ENCODE measurements at places on chromosomes 6 and 20.

DNA sequence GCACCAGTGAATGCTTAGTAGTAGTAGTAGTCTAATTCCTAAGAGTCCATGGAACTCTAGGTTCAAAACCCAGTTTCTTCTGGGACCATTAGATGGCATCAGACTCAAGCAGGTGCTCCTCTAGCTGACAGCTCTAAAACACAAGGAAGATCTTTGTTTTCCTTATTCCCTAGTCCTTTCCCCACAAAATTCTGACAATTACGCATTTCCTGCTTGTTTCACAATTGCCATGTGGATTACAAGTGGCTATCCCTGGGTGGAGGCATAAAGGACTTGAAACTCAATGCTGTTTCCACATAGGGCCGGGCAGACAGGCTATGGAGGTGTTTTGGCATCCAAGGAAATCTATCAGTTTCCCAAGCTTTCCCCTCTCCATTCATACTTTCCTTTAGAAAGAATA lies 9.2 kb upstream of the HLA-DOB start:
- no peak for DNase-seq

DNA sequence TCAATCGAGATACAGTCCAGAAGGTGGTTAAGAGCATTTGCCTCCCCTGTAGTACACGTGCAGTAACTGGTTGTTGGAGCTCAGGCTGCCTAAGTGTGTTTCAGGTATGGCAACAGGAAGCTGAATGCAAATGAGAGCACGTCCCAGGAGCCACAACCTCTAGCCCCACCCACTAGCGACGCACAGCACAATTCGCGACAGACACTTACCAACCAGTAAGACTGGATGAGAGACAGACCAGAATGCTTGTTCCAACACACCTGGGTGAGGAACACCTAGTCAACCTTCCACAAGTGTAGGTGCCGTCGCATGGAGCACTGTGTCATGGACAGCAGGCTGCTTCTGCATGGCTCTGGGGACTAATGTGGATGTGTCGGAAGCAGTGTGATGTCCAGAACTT lies 7.2 kb upstream of the SERPINB1 start:
- no peak for DNase-seq

GRCh38 chr6:30206799-30207618 lies 6.2 kb downstream of the TRIM26 start:
- peak; percentile 88 for DNase-seq

DNA sequence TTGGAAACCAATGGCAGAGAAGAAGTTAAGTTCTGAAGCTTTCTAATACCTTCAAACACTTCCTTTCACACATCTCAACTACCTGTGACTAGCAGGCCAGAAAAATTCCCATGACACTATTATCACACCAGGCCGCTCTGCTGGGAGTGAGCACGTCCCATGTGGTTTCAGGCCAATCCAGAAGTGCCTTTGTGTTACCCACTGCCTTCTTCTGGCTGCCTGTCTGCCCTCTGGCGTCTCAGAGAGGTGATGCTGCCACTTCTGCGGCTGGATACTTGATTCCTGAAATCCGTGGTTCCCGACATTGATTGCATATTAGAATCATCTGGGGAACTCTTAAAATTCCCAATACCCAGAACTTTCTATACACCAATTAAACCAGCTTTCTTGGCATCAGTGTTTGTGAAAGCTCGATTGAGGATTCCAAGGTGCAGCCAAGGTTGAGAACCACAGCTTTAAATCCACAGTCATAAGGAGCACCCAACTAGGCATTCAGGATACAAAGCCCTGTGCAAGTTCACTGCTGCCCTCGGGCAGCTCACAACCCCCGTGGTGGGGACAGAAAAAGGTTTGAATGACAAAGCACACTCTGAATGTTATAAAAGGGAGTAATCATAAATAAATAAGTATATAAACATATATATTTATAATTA lies 65.6 kb downstream of the STMND1 start:
- DNase-seq: peak; percentile 57

DNA sequence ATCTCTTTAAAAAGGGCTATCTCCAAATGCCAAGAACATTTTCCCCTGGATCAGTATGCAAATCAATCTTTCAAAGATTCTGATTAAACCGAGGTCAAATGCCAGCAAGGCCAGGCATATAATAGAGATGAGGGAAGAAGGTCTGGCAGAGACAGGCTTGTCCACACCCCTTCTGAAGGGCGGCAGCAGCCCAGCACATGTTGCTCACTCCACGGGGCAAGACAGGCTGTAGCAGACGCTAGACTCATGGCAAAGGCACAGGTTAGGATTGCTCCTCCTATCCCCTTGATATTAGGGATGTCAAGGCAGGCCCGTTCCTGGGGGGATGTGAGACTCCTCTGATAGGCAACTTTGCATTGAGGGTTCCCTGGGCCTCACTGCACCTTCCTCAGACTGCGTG lies 104.7 kb upstream of the RIN2 start:
- DNase-seq: no peak

GRCh38 chr20:41003143-41003935 lies 25.3 kb upstream of the TOP1 start:
- DNase-seq: no peak

GRCh38 chr6:90219209-90219985 lies 77.2 kb downstream of the BACH2 start:
- no peak for DNase-seq

- no peak for DNase-seq
Measured at GRCh38 chr20:16462711-16463110, 110.5 kb downstream of the KIF16B start.

- DNase-seq: no peak
Measured at GRCh38 chr6:38831865-38832264, 116.8 kb downstream of the DNAH8 start.

- DNase-seq: no peak
Measured at GRCh38 chr6:81562169-81562568, 190.3 kb downstream of the TENT5A start.

GRCh38 chr6:119129148-119129967 lies 50.9 kb upstream of the FAM184A start:
- DNase-seq: no peak

- no peak for DNase-seq
Measured at GRCh38 chr6:26330859-26331217, 34.2 kb upstream of the BTN3A2 start.

- no peak for DNase-seq
Measured at GRCh38 chr6:14722704-14723103, 523.2 kb upstream of the JARID2 start.

DNA sequence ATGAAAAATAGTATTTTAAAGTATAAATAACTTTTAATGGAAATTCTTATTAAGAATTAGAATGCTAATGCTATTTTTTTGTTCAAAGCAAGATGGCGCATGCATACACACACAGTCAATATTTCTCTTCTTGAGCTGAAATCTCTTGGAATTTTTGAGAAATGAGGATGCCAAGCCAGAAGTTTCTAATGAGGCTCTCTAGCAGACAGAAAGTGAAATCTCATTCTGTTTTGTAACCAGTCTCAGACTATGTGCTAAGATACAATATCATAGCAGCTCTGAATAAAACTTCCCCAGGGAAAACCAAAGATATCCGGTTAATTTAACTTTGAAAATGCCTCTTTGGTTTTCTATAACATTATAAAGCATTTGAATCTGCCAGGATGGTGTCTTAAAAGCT lies 97.2 kb upstream of the HDAC2 start:
- no peak for DNase-seq

DNA sequence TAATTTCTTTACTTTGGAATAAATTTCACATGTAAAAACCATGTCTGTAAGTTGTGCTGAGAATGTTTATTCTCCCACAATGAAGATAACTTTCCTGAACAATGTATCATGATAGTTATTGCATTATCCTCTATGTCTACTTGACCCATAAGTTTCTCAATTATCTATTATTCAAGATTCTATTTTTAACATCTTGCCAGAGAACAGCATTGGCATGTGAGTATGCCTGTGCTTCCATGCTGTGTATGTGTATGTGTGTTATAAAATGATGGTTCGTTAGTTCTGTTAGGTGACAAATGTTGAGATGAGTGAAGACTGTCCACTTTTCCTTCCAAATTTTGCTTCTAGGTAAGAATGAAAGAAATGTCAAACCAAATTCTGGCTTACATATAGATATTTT lies 111.9 kb downstream of the EYA4 start:
- no peak for DNase-seq

DNA sequence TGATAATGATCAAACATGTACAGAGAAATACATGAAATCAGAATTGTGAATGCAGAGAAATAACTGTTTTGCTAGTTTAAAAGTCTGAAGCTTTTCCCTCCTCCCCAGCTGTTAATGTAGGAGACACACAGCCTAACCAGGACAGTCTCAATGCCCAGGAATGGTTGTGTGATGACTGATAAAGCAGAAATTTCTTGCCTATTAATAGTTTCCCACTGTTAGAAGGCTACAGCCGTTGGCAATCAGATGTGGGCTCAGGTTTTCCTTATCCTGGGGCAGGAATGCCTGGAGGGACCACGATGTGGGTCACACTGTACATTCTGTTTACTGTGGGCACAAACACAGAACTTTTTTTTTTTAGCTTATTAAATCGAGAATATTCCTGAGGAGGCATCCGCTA lies 1.9 kb downstream of the PPP1R3D start:
- no peak for DNase-seq

DNA sequence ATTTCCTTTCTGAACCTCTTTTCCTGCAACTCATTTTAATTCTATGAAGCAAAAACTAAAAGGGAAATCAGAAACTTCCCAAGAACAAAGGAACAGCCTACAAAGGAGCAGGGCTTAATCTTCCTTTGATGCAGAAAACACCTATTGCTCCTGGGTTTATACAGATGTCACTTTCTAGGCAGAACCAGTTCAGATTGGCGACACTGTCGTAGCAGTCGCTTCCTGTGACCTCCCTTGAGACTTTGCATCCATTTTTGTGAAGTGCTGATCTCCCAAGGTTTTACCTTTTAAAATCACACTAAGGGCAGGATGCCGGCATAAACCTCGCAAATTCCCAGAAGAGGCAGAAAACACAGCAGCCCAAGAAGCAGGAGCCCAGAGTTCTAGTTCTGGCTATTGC lies 40.1 kb downstream of the JAG1 start:
- DNase-seq: no peak

DNA sequence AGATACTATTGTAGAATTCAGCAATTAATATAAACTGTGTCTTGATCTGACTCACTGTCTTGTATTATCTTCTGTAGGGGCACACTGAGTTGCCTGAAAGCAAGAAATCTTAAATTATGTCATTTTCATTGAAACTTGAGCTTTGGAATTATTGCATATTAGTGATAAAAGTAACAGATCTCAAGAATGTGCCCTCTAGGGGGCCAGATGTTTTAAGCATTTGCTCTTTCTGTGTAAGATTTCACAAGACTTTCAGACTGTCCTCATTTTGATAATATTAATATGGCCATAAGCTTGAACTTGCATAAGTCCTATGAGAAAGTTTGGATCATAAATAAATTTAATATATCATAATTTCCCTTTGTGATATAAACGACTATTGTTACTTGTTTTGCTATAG lies 55.5 kb upstream of the MYO6 start:
- no peak for DNase-seq

GRCh38 chr20:42779216-42779615 lies 410.5 kb downstream of the PTPRT start:
- no peak for DNase-seq

- DNase-seq: no peak
Measured at GRCh38 chr6:82185948-82186535, 61.5 kb downstream of the IBTK start.

DNA sequence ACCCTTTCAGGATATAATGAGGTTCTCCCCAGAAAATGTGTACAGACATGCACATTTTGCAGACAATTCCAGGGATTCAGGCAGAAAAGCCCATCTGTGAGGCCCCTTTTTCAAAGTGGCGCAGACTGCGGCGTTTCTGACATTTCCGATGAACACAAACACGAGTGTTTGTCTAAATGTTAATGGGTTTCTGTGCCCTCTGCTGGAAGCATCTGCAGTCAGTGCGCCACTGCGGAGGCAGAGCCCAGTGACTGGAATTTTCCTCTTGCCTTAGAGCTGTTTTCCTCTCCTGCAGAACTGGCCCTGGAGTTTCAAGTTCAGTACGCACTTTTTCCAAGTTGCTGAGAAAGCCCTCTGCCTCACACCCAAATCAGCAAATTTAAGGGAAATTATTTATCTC lies 15.3 kb downstream of the ANKRD60 start:
- DNase-seq: no peak

GRCh38 chr6:119443993-119444641 lies 94.6 kb upstream of the MAN1A1 start:
- DNase-seq: no peak

DNA sequence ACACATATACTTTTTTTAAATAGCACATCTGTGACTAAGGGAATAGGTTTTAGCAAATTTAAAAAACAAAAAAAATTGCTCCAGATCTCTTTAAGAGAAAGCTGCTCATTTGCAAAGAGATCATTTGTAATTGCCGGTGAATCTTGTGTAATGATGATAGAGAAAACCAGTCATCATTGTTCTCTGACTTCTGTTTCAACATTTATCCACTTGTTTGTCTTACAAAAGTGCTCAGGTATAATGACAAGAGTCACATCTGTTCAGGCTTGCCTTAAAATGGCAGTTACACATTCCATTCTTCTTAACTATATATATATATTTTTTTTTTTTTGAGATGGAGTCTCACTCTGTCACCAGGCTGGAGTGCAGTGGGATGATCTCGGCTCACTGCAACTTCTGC lies 165.2 kb downstream of the AIG1 start:
- DNase-seq: no peak

- no peak for DNase-seq
Measured at GRCh38 chr6:155117256-155117655, 122.1 kb downstream of the TIAM2 start.

- DNase-seq: no peak
Measured at GRCh38 chr6:39850736-39851297, 58.6 kb downstream of the DAAM2 start.

DNA sequence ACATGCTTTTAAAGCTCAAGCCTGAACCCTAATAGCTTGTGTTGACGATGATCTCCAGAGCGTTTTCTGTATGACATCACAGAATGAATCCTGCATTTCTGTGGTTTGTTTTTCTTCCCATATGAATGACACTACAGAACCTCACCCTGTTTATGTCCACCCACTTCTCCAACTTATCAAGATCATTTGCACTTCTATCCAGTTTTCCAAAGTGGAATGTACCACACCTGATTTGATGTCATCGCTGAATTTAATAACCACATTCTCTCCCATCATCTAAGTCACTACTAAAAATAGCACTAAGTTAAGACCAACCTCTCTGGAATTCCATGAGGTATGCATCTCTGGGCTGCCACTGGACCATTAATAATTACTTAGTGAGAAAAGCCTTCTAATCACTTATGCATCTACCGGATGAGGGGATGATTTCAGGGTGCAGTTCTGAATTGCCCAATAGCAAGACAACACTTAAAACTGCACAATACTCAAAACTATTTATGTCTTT lies 33.3 kb upstream of the CITED2 start:
- DNase-seq: no peak

GRCh38 chr20:13996265-13996664 lies 949 bp downstream of the MACROD2 start:
- no peak for DNase-seq

DNA sequence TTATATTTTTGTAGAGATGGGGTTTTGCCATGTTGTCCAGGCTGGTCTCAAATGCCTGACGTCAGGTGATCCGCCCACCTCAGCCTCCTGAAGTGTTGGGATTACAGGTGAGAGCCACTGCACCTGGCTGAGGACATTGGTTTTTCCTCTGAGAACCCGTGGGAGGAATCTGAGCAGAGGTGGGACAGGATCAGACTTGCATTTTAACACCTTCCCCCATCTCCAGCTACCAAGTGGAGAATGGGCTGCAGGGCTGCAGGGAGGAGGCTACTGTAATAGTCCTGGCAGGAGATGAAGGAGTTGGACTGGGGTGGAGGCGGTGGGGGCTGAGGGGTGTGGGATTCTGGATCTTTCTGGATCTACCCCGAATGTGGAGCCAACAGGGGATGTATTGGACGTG lies 24.5 kb downstream of the FAM110A start:
- no peak for DNase-seq

- no peak for DNase-seq
Measured at GRCh38 chr6:156901309-156902019, 124.3 kb downstream of the ARID1B start.
